ENCODE measurements at places on chromosomes 4 and X.

DNA sequence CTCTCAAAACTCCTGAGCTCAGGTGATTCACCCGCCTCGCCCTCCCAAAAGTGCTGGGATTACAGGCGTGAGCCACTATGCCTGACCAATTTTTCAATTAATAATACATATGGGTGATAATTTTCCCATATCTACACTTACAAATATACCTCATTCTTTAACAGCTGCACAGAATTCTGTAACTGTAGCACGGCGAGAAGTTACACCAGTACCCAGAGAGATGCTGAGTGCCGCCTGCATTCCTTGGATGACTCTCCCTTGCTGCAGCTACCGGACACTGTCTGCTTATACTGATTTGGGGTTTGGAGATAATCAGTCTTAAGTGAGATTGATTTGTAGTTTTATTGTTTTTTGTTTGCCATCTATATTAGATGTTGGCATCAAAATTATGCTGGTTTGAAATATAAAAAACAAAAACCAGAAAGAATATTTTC lies 5.8 kb downstream of the TIFA start:
- DNase-seq, result no peak

- no peak for DNase-seq
These were observed 54.3 kb downstream of the LRP2BP start for GRCh38 chr4:185341377-185341776.

GRCh38 chr4:79132826-79133225 lies 193.0 kb downstream of the NAA11 start:
- DNase-seq, result no peak

DNA sequence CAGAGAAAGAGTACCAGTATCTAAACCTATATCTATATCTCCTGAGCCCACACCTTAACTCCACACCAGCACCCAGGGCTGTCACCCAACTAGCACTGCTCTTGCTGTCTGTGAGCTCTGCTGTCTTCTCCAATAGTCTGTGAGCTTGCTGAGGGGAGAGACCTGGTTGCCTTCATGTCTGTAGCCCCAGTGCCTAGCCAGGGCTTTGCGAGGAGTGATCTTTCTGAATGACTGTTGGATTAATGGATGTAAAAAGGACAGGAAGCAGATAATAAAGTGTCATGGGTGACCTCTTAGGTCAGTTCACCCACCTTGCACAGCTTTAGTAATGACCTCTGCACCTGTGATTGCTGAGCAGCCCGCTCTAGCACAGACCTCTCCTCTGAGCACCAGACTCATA lies 30.5 kb downstream of the CNGA2 start:
- DNase-seq, result no peak

- DNase-seq, result no peak
These were observed 2.3 kb downstream of the PRRG3 start for GRCh38 chrX:151697522-151697921.

DNA sequence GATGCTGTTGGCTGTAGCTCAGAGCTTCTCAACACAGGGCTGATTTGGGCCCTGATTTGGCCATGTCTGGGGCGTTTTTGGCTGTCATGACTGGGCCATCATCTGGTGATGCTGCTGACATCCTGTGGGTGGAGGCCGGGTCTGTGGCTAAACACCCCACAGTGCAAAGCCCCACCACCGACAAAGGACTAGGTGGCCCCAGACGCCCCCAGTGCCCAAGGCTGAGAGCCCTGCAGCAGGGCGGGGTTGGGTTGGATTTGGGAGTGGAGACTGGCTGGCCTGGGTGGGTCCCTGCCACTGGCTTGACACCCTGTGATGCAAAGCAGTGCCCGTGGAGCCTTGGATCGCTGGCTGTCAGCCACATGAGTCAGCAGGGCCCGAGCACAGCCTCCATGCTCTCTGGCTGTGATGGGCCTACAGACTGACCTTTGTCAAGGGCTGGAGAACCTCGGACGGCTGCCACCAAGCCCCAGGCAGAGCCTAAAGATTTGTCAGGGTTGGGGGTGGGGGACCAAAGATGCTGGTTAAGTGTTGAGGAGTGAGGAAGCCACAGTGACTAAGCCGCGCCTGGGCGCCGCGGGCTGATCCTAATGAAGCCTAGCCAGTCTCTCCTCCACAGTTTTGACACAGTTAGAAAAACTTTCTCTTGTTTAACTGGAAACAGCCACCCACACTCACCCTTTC lies 28.3 kb downstream of the CYTL1 start:
- DNase-seq, result no peak

- no peak for DNase-seq
These were observed 7.0 kb downstream of the RS1 start for GRCh38 chrX:18664947-18665346.

DNA sequence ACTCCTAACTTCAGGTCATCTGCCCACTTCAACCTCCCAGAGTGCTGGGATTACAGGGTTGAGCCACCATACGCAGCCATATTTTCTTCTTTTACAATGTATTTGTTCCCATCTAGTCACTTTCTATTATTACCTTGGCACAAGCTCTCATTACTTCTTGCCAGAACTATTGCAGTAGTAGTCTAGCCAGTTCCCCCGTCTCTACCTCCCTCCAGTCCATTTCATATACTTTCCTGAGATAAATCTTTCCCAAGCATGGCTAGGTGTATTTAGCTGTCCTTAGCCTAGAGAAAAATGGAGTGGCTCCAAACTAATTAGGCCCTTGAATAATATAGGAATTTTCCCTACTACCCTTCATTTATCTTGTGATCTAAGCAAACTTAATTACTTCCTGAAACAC lies 412.2 kb downstream of the RPA4 start:
- DNase-seq, result no peak

All from activated CD4-positive, alpha-beta T cell treated with anti-CD3 and anti-CD28 coated beads, Interleukin-2, amount 50 U/mL, for 4 hours (primary cell).